ENCODE measurements at places on chromosomes 12 and 14. TPM values are rescaled to one million over a fixed set of nuclear protein-coding genes. Genes with fewer than 3 reads are reported as not detected.

GRCh38 chr12:54562750-54563356 lies 13.5 kb downstream of the PDE1B start:
- DNase-seq, result no peak

- no peak for DNase-seq
Observed at GRCh38 chr12:54432815-54433164, 13.7 kb upstream of the ITGA5 start.

GRCh38 chr12:52622349-52622748 lies 4.0 kb upstream of the KRT73 start:
- no peak for DNase-seq

DNA sequence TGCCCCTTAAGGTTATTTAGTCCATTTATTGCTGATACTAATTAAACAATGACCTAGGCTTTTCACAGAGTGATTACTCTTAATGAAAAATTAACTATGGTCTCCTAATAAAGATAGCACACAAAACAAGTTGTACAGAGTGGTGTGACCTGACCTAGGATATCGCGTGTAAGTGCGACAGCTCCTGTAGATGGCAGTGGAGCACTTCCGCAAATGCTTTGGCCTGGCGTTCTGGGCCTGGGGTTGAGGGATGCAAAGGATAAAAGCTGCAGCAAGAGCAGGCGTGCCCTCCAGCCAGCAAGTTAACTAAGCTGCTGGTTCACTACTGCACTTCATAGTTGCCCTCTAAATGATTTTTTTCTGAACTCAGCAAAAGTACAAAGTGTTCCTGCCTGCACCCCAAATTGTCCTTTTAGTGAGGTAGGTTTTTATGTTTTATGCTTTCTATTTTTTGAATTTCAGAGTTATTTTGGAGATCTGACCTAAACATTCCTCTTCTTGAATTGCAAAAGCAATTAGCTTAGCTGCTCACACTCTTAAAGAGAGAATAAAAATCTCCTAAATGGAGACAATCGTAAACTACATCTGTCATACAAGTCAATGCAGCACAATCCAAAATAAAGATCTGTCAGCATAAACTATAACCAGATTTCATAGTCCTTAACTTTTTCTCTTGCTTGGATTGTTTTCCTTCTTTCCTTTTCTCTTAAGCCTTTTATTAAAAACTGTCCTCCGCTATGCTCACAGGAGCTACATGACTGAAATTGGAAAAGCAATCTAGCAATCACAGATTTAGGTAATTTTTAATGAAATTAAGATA lies 379.6 kb downstream of the LRIG3 start:
- DNase-seq, result peak; percentile 87

GRCh38 chr14:61564618-61565091 lies 130.7 kb upstream of the HIF1A start:
- no peak for DNase-seq

GRCh38 chr12:99759444-99759843 lies 111.9 kb downstream of the GARIN6 start:
- no peak for DNase-seq

GRCh38 chr14:103428723-103429556 lies 43.7 kb downstream of the MARK3 start:
- peak; percentile 54 for DNase-seq

The SOX5 gene
- 15.2 TPM for total RNA-seq

The RD3L gene
- not detected for total RNA-seq

The PLEKHH1 gene
- total RNA-seq, result 0.83 TPM

The CYP27B1 gene
- total RNA-seq, result 3.5 TPM

The LHX5 gene
- total RNA-seq, result not detected

The PEX5 gene
- 80.8 TPM for total RNA-seq

The AICDA gene
- 6.3 TPM for total RNA-seq
